ENCODE measurements at places on chromosomes 7 and 10.

DNA sequence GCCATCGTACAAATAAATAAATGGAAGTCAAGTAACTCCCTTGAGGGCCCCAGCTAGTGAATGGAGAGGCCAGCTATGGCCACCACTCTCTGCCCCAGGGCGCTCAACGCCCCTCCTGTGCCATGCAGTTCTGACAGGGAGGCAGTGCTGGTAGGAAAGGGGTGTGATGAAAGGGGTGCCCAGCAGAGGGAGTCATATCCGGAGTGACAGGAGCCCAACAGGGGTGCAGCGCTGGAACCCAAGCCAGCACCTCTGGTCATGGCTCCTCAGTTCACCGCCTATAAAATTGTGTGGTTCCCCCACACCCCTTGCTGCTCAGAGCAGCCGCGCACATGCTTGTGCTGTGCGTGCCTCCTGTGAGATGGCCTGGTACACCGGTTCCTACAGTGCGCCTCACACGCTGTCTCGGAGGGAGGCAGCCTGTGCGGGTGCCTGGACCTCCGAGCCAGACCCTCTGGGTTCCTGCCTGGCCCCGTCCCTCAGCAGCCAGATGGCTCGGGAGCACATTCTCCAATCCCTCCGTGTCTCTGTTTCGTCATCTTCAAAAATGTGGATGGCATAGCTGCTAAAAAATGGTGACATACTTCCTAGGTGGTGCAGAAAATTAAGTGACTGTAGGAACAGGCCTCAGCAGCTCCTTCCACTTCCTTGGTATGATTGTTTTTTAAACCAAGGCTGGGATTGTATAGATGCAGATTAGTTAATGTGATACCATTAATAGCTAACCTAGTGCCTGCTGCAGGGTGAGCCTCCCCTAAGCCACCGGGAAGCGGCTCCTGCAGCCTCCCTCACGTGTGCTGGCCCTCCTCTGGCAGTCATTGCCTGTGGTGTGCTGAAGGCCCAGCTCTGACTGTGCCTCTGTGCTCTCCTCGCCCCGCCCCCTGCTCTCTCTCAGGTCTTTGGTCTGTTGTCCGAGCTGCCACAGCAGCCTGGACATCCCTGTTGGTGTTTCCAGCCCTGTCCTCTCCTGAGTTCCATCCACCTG, 125.8 kb downstream of the EGFR start:
- no peak for DNase-seq

DNA sequence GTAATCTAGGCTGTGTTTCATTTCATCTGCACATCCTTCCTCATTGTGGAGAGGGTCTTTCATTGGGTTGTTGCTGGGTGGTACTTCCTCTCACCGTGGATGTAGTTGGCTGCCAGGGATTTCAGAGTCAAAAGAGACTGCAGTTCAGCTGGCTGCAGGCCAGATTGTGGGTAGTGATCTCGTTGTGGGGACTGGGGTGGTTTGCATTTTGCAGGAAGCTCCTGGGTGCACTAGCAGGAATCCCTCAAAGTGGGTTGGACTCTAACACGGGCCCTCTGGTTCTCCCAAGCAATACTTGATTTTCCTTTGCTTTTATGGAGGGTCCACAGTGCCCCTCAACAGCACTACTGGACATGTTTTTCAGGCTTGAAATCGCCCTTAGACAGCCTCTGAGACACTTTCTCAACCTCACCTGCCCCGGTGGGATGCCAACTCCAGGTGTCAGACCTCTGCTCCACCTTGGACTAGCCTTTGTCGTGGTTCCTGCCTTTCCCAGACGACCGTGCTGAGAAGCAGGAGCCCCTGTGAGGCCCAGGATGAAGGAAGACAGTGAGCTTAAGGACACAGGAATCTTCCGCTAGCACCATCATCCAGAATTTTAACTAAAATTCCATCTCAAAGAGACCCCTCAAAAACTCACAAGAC, 23.9 kb upstream of the ZNF273 start:
- no peak for DNase-seq

DNA sequence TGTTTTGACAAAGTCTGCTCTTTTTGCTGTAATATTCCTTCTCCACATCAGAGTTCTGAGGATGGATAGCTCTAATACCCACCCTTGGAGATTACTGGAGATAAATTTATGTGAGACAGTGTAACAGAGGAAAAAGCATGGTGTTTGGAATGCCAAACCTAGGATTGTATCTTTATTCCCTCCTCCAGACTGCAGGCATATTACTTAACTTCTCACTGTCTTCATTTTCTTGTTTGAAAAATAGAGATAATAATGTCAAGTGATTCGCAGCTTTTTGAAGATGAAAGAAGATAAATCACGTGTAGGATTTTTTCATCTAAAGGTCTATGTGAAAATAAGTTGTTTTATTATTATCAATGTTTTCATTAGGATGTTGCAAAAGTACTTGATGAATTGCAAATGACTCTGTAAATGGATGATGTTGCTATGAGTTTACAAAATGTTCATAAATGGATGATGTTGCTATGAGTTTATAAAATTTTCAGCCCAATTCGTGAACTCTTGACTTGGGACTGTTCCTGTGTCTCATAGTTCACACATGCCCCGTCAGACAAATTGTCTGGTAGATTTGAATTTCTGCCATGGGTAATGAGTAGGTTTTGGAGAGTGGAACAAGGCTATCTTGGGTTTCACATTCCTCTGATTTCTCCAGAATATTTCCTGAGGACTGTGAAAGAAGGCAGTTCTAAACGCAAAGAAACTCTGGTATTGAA, 113.1 kb upstream of the IGFBP3 start:
- DNase-seq, result peak; percentile 45

DNA sequence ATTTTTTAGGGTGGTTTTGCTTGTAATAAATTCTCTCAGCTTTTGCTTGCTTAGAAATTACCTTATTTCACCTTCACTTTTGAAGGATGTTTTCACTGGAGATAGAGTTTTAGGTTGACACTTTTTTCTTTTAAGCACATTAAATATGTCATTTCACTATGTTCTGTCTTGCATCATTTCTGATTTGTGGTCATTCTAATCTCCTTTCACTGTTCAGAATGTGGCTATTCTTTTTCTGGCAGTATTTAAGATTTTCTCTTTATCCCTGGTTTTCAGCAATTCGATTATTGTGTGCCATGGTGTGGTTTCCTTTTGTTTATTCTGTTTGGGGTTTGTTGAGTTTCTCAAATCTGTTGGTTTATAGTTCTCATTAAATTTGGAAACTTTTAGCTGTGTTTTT, 1065.6 kb downstream of the KCNMA1 start:
- DNase-seq, result no peak

All from fibroblast of pulmonary artery (primary cell).